Natural killer cell treated with Interleukin-12 subunit alpha and Interleukin-12 subunit beta and Interleukin-15 and Interleukin-18, amount 100 ng/mL, for 72 hours (primary cell): ENCODE measurements at places on chromosomes 1 and 21. TPM values are rescaled to one million over a fixed set of nuclear protein-coding genes. Genes with fewer than 3 reads are reported as not detected.

DNA sequence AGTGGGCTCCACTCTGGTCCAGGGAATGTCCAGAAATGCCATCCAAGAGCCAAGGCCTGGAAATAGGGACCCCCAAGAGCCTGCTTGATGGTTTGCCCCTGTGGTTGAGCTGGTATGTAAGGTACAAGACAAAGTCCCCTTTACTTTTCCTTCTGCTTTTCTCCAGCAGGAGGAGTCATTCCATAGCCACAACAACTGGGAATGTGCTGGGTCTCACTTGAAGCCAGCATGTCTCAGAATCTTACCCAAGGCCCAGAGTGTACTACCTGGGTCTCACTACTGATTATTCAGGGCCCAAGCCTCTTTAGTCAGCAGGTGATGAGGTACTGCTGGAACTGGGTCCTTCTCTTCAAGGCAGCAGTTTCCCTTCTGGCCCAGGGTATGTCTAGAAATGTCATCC lies 62.1 kb upstream of the CD55 start:
- no peak for DNase-seq

GRCh38 chr1:182601416-182601786 lies 2.8 kb downstream of the RGS16 start:
- peak; percentile 80 for DNase-seq

DNA sequence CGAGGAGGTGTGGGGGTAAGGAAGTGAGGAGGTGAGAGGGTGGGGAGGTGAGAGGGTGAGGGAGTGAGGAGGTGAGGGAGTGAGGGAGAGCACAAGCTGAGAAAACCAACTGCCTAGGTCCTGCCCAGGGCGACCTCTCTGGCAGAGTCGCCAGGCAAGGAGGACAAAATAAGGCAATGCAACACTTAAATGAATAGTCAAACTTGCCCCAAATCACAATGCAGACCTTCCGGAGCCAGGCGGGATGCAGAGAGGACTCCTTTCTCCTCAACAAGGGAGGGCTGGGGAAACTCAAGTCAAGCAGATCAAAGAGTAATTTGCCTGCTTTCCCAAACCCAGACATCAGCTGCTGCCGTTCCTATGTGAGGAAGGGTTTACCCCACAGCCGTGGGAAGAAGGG lies 86.0 kb downstream of the CCDC185 start:
- DNase-seq: no peak

DNA sequence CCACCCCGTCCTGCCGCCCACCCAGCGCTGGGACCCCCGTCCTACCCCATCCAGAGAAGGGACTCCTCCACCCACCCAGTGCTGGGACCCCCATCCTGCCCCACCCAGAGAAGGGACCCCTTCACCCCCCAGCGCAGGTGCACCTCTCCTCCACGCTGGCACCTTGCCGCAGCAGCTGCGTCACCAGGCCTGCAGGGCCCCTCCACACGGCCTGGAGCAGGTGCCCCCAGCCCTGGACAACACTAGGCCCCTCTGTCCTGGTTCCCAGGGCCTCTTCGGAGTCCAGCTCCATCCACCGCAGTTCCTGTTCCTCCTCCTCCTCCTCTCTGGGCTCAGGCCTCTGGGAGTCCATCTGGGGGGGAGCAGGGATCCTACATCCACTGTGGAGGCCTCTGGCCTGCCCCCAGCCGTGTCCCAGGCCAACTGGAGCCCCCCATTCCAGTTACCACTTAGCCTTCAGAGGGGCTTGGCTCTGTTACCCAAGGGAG lies 378 bp downstream of the ANKRD65 start:
- DNase-seq: no peak

DNA sequence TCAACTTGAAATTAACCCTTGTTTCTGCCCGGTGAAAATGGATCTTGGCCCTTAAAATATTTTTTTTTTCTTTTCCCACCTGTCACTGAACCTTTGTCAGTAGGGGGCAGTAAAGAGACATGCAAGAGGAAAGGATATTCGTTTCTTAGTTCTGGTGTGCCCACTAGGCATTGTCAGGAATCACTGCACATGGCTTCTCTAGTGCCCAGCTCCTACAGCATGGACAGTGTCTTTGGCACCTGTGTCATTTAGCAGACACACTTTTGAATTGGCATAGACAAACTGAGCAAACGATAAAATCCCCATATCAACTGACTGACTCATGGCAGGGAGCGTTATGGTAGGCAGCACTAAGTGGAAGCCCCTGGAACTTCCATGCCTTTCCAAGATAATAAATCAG lies 1048.1 kb downstream of the BRINP3 start:
- no peak for DNase-seq

DNA sequence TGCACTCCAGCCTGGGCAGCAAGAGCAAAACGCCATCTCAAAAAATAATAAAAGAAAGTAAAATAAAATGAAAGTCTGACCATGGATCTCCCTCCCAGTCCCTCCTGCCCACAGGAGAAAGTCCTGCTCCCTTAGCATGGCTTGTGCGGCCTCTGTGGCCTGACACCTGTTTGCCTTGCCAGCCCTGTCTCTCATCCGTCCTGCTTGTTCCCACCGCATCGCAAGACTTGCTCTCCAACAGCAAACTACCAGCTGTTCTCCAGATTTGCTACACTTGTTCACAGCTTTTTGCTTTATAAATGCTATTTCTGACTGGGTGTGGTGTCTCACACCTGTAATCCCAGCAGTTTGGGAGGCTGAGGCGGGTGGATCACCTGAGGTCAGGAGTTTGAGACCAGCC lies 2.7 kb downstream of the ETV3L start:
- no peak for DNase-seq

- DNase-seq: no peak
These were observed 32.6 kb downstream of the ALPL start for GRCh38 chr1:21541835-21542234.

Gene CGN
- total RNA-seq: 0.31 TPM

- DNase-seq: no peak
These were observed 41.3 kb downstream of the ICOSLG start for GRCh38 chr21:44199448-44199847.

Gene AMY1C
- not detected for total RNA-seq

Gene LCE1C
- not detected for total RNA-seq

- DNase-seq: no peak
These were observed 20.2 kb downstream of the COPA start for GRCh38 chr1:160322831-160323230.

DNA sequence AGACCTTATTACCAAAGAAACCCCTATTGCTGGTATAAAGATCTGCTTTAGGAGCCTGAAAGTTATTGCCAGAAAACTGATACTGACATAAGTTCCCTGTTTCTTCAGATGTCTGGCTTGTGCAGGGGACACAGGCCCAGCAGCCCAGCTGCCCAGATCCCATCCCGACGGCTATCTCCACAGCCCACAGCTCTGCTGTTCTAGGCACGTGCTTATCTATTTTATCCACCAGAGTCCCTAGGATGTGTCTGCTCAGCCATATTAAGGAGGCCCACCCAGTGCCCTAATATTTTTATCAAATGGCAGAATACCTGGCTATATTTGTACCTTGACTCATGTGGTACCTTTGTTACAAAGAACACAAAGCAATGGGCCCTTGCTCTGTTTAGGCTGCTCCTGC lies 58.9 kb downstream of the DDX20 start:
- no peak for DNase-seq
